Putamen (tissue), 1 donor: ENCODE measurements at places on chromosomes 11 and 22.

DNA sequence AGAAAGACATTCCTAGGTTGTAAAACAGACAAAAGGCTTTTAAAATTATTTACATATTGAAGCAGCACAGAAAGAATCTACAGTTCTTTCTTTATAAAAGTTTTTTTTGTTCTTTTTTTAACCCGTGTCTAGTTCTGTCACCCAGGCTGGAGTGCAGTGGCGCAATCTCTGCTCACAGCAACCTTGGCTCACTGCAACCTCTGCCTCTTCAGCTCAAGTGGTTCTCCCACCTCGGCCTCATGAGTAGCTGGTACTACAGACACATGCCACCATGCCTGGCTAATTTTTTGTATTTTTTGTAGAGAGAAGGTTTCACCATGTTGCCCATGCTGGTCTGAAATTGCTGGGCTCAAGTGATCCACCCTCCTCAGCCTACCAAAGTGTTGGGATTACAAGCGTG lies 3.8 kb upstream of the INCENP start:
- no peak for DNase-seq

- DNase-seq = no peak
Observed at GRCh38 chr11:122345586-122345985, 229.6 kb upstream of the BLID start.

GRCh38 chr11:65432686-65433582 lies 10.3 kb downstream of the NEAT1 start:
- DNase-seq = no peak

- no peak for DNase-seq
Observed at GRCh38 chr11:58801974-58802545, 42.4 kb downstream of the GLYATL2 start.

DNA sequence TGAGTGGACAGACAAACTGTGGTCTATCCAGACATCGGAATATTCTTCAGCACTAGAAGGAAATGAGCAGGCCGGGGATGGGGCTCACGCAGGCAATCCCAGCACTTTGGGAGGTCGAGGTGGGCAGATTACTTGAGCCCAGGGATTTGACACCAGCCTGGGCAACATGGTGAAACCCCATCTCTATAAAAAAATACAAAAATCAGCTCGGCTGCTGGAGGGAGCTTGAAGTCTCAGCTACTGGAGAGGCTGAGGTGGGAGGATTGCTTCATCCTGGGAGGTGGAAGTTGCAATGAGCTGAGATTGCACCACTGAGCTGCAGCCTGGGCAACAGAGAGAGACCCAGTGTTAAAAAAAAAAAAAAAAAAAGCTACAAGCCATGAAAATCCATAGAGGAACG lies 8.0 kb upstream of the CTSD start:
- DNase-seq = peak; percentile 68
